ENCODE measurements at places on chromosomes 11 and 22.

- no peak for DNase-seq
These were observed 161.3 kb downstream of the LARGE1 start for GRCh38 chr22:33758961-33759360.

DNA sequence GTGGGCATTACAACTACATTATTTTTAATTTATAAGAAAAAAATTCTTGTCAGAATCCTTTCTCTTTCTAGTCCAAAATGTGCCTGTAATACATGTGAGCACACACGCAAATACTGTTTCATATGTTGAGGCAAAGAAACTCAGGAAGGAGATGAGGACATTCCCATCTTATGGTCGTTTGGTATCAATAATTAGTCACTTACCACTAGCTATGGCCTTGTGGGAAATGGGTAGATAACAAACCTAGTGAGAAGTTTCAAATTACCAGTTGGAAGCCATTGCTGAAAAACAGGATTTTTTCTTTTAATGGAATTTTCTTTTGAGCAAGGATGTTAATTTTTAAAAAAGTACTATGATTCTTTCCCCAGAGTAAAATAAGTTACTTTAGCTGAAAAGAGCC is 25.7 kb downstream of the AMOTL1 start:
- DNase-seq, result no peak

DNA sequence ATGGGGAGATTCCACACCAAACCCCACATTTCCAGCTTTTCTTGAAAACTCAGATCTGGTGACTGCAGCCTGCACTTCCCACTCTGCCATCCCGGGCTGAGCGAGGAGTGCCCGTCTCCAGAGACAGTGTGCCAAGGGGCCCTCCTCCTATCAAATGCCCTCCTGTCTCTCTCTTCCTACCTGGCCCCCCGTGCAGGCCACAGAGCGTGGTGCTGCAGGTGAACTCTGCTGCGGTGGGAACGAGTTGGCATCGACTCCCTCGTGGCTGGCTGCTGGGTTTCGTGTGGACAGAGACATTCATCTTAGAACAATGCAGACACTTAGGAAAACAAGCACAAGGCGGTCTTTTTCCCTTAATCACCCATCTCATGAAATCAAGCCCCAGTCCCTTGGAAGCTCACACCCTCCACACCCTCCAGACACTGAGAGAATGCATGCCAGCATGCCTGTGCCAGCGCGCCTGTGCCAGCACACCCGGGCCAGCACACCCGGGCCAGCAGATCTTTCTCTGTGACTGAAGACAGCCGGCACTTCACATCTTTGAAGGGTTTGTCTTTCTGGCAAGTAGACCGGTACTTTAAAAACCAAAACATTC is 65.0 kb downstream of the PARVB start:
- DNase-seq, result peak; percentile 2

DNA sequence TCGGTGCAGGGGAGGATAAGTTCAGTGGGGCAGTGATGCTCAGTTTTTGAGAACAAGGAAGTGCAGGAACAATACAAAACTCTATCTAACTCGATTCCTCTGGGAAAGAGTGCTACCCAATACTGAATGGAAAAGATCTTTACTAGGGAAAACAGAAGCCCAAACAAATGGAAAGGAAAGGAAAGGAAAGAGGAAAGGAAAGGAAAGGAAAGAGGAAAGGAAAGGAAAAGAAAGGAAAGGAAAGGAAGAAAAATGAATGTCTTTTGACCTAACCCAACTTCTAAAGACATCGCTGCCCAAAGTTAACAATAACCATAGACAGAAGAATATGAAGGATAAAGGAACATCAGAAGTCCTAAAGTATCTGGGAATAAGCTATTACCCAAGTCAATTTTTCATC is 41.6 kb downstream of the PHF21A start:
- no peak for DNase-seq

GRCh38 chr22:37245740-37246139 is 1.7 kb upstream of the RAC2 start:
- no peak for DNase-seq

DNA sequence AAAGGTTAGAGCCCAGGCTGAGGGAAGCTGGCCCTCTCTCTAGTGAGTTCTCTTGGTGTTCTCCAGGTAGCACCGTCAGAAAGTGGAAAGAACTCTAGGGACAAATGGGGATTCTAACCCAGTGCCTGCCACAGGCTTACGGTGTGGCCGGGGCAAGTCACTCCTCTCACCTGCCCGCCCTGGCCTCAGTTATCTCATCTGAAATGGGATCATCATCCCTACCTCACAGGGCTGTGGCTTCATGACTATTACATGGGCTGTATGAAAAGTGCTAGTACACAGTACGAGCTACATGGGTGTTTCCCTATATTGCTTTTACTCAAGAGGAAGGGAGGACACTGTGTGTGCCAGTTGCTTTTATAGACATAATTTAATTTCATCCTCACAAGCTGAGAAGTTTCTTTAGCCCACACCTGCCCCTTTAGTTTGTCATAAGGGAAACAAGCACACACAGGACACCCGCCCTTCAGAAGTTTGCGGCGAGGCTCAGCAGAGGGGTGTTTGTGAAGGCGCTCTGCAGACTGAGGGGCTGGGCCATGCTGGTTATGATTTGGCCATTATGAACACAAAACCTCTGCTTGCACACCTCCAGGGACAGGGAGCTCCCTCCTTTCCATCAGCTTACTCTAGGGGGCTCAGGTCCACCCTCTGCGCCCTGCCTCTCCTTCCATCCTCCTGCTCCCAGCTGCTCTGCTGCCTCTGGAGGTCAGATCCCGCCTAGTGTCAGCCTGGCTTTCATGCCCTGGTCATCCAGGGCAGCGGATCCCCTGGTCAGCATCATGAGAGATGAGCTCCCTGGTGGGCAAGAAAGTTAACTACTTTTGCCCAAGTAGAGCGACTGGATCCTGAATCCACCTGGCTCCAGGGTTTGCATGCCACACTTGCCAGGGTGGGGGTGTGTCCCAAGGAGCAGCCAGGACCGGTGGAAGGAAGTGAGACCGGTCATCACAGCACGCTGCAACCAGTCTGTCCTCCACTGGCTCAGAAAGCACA is 1.2 kb downstream of the KLHL35 start:
- no peak for DNase-seq

- DNase-seq, result no peak
These were observed 3.9 kb downstream of the CAPRIN1 start for GRCh38 chr11:34055218-34056000.

DNA sequence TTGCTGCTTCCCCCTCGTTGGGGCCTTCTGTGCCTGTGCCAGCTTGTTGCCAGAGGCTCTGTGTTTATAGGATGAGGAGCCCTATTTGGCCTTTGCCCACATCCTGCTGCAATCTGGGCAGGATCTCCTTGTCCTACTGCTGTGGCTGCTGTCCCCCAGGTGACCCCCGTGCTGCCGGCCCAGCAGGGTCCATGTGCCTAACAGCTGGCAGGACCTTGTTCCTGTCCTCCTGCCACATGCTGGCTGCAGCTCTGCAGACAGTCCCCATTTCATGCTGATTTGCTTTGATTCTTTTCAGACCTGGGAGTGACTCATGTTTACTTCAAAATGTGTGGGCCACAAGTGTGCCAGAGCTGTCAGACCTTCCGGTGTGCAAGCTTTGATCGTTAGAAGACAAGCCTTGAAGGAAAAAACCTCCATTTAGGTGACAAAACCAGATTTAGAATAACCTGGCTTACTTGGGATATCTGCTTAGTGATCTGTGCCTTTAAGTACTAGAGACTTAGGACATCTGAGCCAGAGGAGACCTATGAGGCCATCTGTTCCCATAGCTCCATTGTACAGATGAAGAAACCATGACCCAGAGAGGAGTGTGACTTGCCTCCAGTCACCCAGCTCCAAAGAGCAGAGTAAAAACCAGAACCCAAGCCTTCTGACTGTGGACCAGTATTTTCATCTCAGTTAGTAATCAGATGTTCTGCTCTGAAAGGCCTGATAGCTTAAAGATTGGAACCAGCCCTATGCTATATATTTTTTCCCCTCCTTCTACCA is 11.1 kb downstream of the NAV2 start:
- peak; percentile 28 for DNase-seq

DNA sequence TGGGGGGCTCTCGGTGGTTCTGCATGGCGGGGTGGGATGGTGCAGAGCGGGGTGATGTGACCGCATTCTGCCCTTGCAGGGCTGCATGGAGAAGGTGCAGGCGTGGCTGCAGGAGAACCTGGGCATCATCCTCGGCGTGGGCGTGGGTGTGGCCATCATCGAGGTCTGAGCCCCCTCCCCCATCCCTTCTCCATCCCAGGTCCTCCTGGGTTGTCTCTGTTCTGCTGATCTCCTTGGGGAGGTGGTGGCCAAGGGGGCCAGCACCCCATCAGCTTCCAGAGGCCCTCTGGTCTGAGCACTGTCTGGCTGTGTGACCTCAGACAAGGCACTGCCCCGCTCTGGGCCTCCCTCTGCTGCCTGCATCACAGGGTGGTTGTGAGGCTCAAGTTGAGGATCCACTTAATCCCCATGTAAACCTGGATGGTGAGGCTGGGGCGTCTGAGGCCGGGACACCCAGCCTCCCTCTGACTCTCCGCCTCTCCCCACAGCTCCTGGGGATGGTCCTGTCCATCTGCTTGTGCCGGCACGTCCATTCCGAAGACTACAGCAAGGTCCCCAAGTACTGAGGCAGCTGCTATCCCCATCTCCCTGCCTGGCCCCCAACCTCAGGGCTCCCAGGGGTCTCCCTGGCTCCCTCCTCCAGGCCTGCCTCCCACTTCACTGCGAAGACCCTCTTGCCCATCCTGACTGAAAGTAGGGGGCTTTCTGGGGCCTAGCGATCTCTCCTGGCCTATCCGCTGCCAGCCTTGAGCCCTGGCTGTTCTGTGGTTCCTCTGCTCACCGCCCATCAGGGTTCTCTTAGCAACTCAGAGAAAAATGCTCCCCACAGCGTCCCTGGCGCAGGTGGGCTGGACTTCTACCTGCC is 53.3 kb downstream of the CD82 start:
- no peak for DNase-seq

DNA sequence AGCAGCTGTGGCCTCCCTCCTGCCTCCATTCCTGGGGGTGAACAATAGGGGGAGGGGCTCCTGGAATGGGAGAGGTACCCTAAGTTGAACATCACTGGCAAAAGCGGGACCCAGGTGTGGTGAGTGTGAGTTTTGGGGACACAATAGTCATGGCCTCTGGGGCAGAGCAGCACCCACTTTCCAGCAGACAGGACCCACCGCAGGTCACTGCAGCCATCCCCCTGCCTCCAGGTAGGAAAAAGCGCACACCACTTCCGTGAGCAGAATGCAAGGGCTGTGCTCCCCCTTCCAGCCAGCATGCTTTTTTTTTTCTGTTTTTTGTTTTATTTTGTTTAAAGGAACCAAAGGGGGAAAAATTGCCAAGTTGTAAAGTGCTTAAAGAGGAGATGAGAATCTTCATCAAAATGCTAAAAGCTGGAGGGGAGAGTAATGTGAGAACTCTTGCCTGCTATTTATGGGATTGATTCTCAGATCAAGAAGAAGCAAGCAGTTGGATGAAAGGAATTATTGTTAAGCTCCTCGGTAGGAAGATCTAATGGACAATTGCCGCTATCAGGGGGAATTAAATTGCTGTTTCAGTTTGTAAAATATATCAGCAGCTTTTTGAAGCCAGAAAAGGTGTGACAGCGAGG is 152.9 kb downstream of the FEZ1 start:
- no peak for DNase-seq

DNA sequence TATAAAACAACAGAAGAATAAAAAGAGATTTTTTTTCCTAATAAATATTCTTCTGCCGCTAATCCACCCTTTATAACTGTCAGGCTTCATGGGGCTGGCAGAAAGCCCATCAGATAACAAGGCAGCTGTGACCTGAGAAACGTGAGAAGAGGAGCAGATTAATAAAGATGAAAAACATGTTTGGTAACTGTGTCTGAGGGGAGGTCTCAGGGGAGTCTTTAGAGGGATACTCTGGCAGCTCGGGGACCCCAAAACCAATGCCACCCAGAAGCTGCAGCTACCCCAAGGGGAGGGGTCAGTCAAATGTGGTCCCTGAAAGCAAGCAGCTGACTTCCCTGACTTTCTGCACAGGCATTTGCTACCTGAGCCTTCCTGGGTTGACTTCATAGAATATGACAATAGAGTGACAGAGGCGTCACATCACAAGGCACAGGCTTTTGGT is 48.4 kb upstream of the POU2AF1 start:
- DNase-seq, result no peak

GRCh38 chr11:115941481-115941993 is 437.3 kb upstream of the CADM1 start:
- no peak for DNase-seq

DNA sequence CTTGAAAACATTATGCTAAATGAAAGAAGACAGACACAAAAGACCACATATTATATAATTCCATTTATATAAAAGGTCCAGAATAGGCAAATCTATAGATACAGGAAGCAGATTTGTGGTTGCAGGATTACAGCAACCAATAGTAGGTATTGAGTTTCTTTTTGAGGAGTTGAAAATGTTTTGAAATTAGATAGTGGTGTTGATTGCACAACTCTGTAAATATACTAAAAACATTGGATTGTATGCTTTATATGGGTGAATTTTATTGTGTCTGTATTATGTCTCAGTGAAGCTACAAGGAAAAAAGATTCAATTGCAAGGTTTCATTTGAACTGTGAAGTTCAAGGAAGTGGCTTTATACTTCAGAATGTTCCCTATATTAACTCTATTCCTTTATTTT is 3.0 kb upstream of the RRAS2 start:
- no peak for DNase-seq

- no peak for DNase-seq
These were observed 28.0 kb downstream of the MOB2 start for GRCh38 chr11:1458340-1459218.

- no peak for DNase-seq
These were observed 1083.6 kb downstream of the DLG2 start for GRCh38 chr11:84543367-84544159.

DNA sequence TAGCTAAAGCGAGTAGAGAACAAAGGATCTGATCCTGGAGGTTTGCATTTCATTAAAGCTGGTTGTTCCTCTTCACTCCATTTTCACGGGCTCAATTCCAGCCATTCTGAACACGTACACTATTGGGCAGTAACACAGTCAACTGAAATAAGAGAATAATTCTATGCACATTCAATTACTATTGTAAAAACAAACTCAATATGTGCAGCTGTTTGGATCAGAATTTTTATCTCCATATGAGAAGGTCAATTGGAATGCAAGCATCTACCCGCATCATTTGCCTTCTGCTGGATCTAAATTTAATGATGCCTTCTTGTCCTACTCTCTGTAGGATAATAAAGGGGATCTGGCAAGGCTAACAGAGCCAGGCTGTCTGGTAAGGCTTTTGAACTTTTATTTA is 562.8 kb upstream of the CCDC179 start:
- DNase-seq, result peak; percentile 18

DNA sequence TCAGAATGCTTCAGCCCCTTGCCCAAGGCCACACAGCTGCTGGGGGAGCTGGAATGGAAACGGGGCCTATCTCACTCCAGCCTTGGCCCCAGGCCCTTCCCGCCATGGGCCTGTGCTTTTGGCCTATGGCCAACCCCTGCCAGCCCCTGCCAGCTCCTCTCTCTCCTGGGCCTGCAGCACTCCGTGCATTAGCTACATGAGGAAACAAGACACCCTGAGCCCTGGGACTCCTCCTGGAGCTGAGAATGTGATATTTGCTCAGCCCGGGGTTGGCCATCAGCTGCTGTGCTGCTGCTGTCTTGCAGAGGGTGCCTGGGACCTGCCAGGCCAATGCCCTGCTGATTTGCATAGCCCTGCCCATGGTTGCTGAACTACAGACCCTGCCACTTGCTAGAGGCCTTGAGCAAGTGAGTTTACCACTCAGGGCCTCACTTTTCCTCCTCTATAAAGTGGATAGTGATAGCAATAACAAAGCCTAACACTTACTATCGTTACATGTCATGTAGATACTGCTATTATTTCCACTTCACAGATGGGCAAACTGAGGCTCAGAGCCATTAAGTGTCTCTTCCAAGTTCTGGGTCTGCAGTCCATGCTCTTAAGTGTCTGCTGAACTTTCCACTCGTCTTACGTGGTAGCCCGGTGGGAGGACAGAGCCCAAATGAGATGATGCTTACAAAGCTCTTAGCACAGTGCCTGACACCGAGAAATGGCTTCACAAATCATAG is 99.6 kb downstream of the KIAA1671 start:
- DNase-seq, result no peak

Measured in HFFc6 (cell line).